Fibroblast of skin of back (primary cell): ENCODE measurements at places on chromosomes 6 and 20.

- peak; percentile 5 for DNase-seq
Observed at GRCh38 chr20:5402903-5403531, 86.3 kb upstream of the PROKR2 start.

GRCh38 chr6:118680452-118681095 is 29.2 kb upstream of the CEP85L start:
- no peak for DNase-seq

DNA sequence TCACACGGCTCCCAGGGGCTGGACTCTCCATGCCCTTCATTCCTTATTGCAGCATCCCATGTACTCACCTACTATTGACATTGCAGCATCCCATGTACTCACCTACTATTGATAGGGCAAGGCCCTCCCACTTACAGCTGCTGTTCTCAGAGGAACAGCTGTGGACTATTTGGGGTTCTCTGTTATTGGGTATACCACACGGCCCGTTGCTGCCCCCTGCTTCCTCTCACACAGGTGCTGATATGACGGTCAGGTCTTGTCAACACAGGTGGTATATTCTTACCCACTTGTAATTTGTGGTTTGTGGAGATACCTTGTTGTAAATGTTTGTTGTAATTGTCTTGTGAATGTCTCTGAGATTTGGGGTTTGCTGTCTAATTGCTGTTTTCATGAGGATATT is 18.8 kb downstream of the ALDH5A1 start:
- DNase-seq = no peak

DNA sequence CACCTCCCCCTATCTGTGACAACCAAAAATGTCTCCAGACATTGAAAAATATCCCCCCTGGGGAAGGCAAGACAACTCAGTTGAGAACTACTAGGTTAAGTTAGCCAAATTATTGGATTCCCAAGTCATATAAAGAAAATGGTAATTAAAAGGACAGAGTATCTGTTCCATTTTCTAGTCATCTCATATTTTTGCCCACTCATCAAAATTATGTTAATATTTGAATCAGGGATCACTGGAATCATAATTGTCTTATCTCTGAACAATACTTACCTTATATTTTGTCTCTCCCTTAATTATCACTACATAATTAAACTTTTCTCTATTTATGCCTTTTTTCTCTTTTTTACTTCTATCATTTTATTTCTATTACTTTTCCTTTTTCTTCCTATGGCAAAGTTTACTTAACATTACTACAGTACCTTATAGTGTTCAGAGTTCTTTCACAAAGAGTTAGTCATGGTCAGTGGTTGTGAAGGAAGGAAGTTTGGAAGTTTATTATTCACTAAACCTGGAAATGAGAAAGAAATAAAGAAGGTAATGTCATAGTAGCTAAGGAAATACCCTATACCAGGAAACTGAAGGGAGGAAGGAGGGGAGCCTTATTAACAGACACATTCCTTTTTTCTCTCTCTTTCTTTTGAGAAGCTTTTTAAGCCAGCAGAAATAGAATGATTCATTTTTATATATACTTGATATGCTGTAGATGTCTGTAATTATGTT is 332.9 kb downstream of the COL12A1 start:
- DNase-seq = peak; percentile 35

DNA sequence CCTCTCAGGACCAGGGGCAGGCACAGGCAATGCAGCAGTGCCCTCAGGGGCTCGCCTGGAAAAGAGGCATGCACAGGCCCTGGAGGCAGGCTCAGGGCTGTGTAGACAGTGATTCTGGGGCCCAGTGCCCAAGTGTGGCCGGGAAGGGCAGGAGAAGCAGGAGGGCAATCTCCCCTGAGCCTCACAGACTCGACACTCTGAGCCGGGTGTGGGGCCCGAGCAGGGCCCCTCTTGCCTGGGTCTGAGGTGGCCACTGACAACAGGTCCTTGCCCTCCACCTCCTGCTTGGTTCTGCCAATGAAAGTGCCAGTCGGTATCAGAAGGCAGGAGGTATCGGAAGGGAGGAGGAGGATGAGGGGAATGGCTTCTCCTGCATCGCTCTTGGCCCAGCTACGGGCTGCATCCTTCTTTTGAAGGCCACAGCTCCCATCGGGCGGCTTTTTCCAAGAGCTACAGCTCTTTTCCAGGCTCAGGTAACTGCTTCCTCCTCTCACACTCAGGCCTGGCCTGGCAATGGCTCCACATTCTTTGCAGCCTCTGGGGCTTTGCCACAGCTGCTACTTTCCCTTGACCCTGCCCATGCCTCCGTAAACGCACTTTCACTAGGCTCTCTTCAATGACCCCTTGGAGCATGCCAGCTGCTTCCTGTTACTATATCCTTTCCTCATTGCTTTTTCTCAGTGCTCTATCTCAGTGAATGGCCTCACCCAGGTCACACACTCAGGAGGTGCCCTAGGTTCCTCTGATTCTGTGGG is 24.5 kb downstream of the GABRR2 start:
- no peak for DNase-seq

- no peak for DNase-seq
Observed at GRCh38 chr20:45235995-45236394, 14.8 kb downstream of the SEMG2 start.

GRCh38 chr20:1711826-1712601 is 54.4 kb upstream of the SIRPG start:
- no peak for DNase-seq

DNA sequence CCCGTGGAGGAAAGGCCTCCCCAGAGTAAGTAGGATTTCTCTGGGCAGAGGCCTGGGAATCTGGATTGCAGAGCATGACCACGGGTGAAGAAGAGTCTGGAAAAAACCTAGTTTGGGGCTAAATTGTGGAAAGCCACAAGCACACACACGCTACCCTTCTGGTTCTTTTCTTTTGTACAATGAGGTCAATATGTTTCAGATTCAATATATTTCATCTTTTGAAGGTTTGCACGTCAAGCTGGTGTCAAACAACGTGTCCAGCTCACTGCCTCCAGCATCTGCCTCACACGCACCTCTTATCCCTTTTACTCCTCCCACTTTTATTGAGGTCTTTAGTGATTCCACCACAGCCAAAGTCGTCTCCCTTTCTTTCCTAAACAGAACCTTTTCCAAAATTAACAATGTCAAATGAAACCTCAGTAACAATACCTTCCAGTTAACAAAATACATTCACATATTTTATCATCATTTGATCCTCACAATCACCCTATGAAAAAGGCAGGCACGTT is 773 bp upstream of the EPB41L2 start:
- no peak for DNase-seq
